ENCODE measurements at places on chromosomes 16 and 17.

GRCh38 chr16:67028167-67028695, 718 bp upstream of the CBFB start:
- no peak for DNase-seq

GRCh38 chr16:68590201-68590994, 51.3 kb downstream of the ZFP90 start:
- peak; percentile 19 for DNase-seq

GRCh38 chr17:4676791-4677190, 27.1 kb downstream of the PELP1 start:
- no peak for DNase-seq

GRCh38 chr17:42424991-42425610, 2.0 kb upstream of the CAVIN1 start:
- no peak for DNase-seq

GRCh38 chr17:21452377-21453143, 76.4 kb downstream of the KCNJ12 start:
- no peak for DNase-seq

DNA sequence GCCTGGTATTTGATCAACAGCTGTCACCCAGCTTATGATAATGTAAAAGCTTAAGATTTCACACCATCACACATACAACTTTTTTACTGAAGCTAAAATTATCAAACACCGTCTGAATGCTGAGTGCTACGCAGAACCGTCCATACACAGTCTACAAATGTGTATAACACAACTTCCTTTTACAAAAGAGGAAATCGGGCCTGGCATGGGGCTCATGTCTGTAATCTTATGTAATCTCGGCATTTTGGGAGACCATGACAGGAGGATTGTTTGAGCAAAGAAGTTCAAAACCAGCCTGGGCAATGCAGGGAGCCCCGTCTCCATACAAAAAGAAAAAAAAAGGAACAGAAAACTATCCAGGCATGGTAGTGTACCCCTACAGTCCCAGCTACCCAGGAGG, 19.6 kb upstream of the QRICH2 start:
- no peak for DNase-seq

- DNase-seq, result no peak
These were observed 8.4 kb upstream of the MEOX1 start for GRCh38 chr17:43669971-43670644.

GRCh38 chr17:5877366-5877765, 192.8 kb upstream of the WSCD1 start:
- no peak for DNase-seq

DNA sequence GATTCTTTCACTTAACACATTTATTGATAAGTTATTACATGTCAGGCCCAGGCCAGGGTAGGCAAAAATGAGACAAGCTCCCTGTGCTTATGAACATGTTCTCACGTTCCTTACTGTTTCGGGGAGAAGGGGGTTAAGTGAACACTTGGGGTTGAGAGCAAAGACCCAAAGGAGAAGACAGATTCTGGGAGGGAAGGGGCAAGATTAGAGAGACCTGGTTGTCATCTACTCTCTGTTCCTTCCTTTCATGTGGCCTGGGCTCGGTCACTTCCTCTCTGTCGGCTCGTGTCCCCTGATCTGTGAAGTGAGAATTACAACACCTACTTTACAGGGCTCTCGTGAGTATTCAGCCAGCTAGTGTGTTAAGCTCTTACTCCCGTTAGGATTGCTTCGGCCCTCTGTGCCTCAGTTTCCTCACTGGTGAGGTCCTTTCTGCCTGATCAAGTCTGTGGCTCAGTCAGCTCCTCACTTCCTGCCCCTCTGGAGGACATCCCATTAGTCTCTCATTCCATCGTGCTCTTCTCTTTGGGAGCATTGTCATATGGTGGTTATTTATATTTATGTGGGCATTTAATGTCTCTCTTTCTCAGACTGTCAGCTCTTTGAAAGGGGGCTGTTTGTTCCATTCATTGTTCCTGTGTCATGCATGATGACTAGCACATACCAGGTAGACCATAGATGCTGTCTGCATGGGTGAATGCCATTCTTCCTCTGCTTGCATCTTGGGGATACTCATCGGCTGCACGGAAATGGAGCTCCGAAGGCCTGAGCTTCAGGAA, 38.9 kb downstream of the PLCG2 start:
- peak; percentile 28 for DNase-seq

DNA sequence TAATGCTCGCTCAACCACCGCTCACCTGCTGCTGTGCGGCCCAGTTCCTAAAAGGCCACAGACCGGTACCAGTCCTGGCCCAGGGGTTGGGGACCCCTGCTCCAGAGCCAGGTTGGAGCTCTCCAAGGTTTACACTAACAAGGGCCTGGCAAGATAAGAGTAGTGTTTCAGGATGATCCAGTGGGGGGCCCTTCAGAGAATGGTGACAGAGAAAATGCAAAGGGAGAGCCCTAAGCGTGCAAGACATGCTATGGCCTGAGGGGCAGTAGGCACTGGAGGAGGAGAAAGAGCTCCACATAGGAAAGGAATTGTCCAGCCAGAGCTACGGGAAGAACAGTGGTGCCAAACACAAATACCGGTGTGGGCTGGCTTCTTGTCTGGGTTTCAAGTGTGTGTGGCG, 233.4 kb downstream of the STX8 start:
- DNase-seq, result no peak

GRCh38 chr16:2987833-2988232, 7.6 kb upstream of the PKMYT1 start:
- DNase-seq, result no peak

DNA sequence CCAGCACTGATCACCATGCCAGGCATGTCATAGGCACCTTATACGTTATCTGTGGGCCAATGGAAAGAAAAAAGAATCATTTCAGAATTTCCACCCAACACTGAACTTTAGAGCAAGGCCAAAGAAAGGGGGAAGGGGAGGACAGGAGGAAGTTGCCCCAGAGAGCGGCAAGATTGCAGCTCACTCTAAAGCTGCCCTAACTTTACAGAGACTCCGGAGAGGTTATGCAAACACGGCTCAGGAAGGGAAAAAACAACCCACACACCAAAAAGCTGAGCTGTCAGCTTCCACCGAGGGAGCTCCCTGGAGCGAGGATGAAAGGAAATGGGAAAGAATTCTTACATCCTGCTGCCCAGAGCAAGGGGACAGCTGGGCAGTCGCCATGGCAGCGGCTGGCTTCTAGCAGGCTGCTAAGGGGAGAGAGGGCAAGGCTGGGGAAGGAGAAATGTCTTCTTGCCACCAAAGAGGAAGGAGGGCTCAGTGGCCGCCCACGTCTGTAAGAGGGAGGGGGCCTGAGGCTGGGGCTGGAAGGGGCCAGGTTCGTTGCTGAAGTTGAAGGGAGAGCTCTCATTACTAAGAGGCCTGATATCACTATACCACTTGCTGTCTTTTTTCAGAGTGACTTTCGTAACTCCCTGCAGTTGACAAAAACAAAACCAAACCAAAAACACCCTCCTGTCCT, 18.2 kb downstream of the COTL1 start:
- peak; percentile 41 for DNase-seq

GRCh38 chr17:7883781-7884386, 4.7 kb upstream of the CHD3 start:
- DNase-seq, result peak; percentile 10

DNA sequence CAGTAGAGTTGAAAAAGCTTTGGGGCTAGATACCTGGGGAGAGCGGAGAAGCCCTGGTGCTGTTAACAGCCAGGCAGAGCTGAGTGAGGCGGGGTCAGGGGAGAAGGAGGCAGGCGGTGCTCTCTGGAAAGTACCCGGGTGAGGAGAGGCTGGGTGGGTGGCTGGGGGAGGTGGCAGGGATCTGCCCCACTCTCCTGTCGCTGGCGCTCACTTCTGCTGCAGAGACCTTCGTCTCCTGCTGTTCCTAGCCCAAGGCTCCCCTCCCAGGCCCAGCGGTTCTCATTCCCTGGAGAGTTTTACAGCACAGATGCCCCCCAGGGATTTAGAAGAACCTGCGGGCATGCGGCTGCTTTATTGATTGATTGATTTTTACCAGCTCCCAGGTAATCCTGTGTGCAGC, 302.8 kb downstream of the IRF8 start:
- DNase-seq, result no peak

DNA sequence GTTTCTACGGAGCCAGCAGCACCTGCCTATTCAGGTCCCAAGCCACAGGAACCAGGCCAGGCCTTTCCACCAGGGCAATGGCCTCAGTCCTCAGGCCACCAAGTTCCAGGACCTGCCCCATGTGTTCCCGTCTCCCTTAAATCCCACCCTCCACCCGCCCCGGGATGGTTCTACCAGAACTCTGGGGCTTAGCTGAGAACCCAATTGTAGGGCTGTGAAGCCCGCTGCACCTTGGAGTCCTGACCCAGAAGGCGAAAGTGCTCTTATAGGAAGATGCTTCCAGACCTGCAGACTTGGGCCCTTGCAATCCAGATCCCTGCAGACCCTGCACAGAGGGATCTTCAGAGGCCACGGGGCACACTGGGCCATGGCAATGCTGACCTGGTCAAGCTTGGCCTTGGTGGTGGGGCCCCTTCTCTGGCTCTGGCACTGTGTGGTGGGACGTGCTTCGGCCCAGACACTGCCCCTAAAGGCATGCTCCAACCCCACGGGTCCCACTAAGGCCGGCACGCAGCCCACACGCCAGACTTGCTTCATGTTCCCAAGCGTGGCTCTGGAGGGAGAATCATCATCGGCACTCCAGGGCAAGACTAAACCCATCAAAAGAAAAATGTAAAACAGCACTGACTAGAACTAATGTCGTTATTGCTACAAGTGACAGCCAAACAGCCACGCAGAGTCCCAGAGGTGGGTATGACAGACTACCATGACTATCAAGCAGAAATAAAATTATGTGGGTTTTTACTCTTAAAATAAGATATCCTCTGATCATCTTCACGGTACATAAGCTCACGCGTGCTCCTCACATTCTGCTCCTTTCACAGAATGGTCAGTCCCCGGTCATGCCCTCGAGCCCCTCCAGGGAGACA, 41.3 kb upstream of the ATP2A3 start:
- DNase-seq, result no peak

- no peak for DNase-seq
These were observed 272.4 kb downstream of the C16orf95 start for GRCh38 chr16:87044829-87045228.

DNA sequence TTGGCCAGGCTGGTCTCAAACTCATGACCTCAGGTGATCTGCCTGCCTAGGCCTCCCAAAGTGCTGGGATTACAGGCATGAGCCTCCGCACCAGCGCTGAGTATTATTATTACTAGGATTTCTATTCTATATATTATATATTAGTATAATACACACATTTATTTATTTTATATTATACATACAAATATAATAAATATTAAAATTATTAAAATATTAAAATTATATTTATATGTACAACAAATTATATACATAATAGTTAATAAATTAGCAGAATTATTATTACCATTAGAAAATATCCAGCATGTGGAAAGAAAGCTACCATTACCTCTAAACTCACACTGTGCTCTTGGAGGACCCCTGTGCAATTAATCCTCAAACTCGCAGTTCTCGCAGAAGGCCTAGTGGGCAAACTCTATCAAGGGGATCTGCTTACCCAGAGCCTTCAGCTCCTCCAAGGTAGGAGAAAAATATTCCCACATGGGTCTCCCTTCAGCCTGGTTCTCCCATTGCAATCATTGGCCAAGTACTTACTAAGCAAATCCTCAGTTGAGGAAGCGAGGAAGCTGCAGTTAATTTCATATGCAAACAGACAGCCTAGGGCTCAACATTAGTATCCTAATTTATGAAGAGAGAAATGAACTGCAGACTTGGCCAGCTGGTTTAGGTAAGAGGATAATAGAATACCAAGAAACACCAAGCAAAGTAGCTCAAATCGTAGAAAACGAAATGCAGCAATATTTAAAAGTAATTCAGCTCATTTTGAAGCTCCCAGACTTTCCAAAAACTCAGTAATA, 241.4 kb upstream of the IRX5 start:
- DNase-seq, result no peak

- no peak for DNase-seq
These were observed 459.8 kb downstream of the PMP22 start for GRCh38 chr17:14805348-14805747.

GRCh38 chr17:7587420-7588151, 2.3 kb downstream of the SOX15 start:
- DNase-seq, result no peak

DNA sequence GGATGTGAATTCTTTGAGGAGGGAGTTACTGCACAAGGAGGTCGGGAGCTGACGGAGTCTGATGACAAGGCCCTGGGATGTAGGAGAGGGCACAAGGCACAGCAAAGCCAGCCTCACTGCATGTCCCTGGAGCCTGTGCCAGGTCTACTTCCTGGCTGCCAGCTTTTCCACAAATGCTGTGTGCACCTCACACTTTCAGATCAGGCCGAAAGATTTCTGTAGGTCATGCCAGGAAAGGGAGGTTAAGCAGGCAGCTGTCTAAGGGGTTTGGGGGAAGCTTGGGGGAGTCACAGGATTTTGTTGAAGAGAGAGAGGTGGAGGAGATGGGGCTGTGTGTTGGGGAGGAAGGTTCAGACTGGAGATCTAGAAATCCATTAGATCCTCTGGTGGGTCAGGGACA, 792.5 kb downstream of the KCNJ18 start:
- DNase-seq, result no peak

DNA sequence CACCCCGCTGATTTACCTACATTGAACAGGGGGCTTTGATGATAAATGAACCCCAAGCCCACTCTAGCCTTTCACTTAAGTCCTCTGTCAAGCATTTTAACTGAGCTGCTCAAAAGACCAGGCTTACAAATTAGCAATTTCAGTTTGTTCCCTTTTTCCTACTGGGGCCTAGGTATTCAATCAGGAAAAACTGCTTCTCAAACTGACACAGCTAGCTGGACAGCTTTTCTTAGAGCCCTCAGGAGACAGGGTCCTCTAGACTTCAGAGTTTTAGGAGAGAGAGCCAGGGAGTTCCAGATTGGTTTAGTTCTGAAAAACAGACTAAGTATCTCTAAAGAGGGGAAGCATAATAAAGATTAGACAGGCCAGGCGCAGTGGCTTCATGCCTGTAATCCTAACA, 6.2 kb upstream of the HEXIM2 start:
- DNase-seq, result no peak

GRCh38 chr17:18181358-18181757, 2.3 kb upstream of the ALKBH5 start:
- no peak for DNase-seq

GRCh38 chr17:9239246-9239792, 218.0 kb downstream of the NTN1 start:
- no peak for DNase-seq

GRCh38 chr17:80663781-80664206, 119.2 kb downstream of the RPTOR start:
- DNase-seq, result no peak

GRCh38 chr17:82659886-82660285, 11.6 kb upstream of the WDR45B start:
- no peak for DNase-seq

DNA sequence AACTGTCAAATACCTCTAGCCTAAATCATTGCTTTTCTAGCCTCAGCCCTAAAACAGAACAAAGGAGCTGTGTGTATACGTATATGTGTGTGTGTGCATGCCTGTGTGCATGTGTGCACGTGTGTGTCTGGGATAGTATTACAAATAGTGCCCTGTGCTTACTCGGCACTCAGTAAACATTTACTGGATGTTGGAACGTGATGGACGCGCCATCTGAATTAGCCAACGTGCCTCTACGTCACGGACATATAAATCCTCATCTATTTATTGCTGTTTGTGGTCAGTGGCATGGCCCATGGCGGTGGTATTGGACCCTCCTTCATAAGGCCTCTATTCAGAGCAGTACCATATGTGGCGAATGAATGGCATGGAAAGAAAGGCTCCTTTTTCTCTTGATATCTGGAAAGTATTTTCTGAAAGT, 37.5 kb downstream of the WWP2 start:
- DNase-seq, result no peak

GRCh38 chr17:3828151-3828851, 17.7 kb downstream of the NCBP3 start:
- no peak for DNase-seq
